Umbilical cord (tissue), 2 donors: ENCODE measurements at places on chromosomes 16 and 17. TPM values are rescaled to one million over a fixed set of nuclear protein-coding genes. Genes with fewer than 3 reads are reported as not detected.

CDT1 gene
- total RNA-seq = 1.9 TPM

RPAIN gene
- total RNA-seq = 27.9 TPM

SMURF2 gene
- 36.6 TPM for total RNA-seq

AIPL1 gene
- 2.2 TPM for total RNA-seq

HAS3 gene
- 10.4 TPM for total RNA-seq

TBX2 gene
- 24.6 TPM for total RNA-seq

SOX9 gene
- total RNA-seq = 1.2 TPM

IGFALS gene
- total RNA-seq = 0.96 TPM

AGRP gene
- not detected for total RNA-seq

MYCBPAP gene
- total RNA-seq = not detected

SLC38A8 gene
- not detected for total RNA-seq

ARHGAP44 gene
- 2.9 TPM for total RNA-seq

TUFM gene
- 37.3 TPM for total RNA-seq

ASB16 gene
- total RNA-seq = not detected

METTL2A gene
- 29.4 TPM for total RNA-seq
